HFFc6 (cell line): ENCODE measurements at places on chromosomes 7 and 10.

GRCh38 chr10:123496375-123496774, 169.8 kb upstream of the GPR26 start:
- peaks cover 3% of the 10 kb centered on the region; the same call in 1 of the 2 replicates for H3K27me3 ChIP-seq
- H3K36me3 ChIP-seq, result 0 out of 2 replicates have a peak, but pooled peaks cover 4% of the 10 kb centered on the region
- H3K27ac ChIP-seq, result no peak overlapping the region
- DNase-seq, result no peak
- H3K4me1 ChIP-seq, result no peaks in the 10 kb centered on the region
- no peak overlapping the region for H3K4me3 ChIP-seq

DNA sequence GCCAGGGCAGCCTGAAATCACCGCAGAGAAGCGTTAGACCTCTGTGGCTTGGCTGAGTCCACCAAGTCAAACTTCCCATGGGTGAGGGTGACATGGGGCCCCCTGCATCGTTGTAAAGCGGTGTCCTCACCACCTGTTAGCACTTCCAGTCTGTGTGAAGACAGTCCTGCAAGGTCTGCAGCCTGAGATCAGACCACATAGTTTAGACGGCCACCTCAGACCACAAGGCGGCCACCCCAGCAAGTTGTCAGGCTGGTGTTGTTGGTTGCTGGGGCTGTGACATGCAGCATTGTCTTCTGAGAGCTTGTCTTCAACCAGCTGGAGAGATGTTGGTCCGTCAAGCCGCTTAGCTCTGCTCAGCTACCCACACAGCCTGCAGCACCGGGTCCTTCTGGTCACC, 44.1 kb upstream of the TARP start:
- H3K4me3 ChIP-seq, result no peak overlapping the region
- H3K36me3 ChIP-seq, result no peaks in the 10 kb centered on the region
- peaks cover 4% of the 10 kb centered on the region for H3K27me3 ChIP-seq
- peaks cover 49% of the 10 kb centered on the region for H3K4me1 ChIP-seq
- no peak overlapping the region for H3K27ac ChIP-seq
- DNase-seq, result no peak

- no peak overlapping the region for H3K27ac ChIP-seq
- peak overlapping the region; percentile 87; the same call in 1 of the 2 replicates for H3K4me3 ChIP-seq
- H3K36me3 ChIP-seq, result peaks cover 24% of the 10 kb centered on the region
- H3K27me3 ChIP-seq, result no peaks in the 10 kb centered on the region; the same call in 1 of the 2 replicates
Observed at GRCh38 chr7:728602-729001, 1.5 kb upstream of the PRKAR1B start.

- H3K27ac ChIP-seq, result peak overlapping the region; percentile 89; the same call in 1 of the 2 replicates
- 0 out of 2 replicates have a peak, but pooled peaks cover 1% of the 10 kb centered on the region for H3K27me3 ChIP-seq
- peaks cover 5% of the 10 kb centered on the region for H3K36me3 ChIP-seq
- peaks cover 58% of the 10 kb centered on the region for H3K4me1 ChIP-seq
- DNase-seq, result no peak
Observed at GRCh38 chr7:100547872-100548271, 8.9 kb downstream of the AGFG2 start.

DNA sequence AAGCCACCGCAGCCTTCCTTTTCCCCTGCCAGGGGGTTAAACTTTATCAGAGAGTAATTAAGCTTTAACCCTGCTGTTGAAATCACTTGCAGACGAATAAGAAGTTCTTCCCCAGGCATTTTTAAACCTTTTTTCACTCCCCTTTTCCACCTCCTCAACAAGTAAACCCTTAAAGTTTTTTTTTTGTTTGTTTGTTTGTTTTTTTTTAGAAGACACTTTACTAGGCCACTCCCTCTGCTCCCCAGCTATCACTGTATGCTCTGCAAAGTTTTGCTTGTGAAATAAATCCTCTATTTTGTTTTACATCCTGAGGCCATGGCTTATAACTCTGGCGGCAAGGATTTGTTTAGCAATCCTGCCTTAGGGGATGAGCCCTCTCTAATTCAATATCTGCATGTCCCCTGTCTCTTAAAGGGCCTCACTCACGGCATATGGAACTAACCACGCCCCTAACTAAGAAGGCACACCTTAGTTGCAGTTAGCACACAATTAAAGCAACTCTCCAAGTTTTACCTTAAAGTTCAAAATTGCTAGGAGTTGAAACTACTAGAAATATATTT, 1354.7 kb upstream of the LRRTM3 start:
- no peaks in the 10 kb centered on the region; the same call in 1 of the 2 replicates for H3K4me1 ChIP-seq
- no peaks in the 10 kb centered on the region for H3K36me3 ChIP-seq
- H3K4me3 ChIP-seq, result peak overlapping the region; percentile 89
- H3K27me3 ChIP-seq, result no peaks in the 10 kb centered on the region
- H3K27ac ChIP-seq, result no peak overlapping the region; the same call in 1 of the 2 replicates

DNA sequence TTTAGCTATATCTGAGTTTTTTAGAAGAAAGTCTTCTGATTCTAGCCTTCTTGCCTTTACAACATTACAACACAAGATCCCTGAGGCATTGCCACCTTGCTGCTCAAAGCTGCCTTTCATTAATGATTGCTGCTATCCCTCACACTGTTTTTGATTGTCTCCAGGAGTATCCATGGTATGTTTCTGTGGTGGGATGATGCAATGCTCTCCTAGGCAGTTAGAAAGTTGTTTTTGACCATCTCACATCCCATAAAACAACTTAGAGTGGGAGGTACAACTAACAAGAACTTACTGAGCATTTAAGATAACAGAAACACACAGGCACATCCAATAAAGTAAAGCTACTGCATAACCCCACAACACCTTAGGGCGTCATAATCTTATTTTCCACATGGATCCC, 1156.0 kb upstream of the LRRTM3 start:
- H3K4me1 ChIP-seq, result no peaks in the 10 kb centered on the region
- no peaks in the 10 kb centered on the region for H3K27me3 ChIP-seq
- no peak overlapping the region for H3K4me3 ChIP-seq
- no peaks in the 10 kb centered on the region for H3K36me3 ChIP-seq
- no peak for DNase-seq

DNA sequence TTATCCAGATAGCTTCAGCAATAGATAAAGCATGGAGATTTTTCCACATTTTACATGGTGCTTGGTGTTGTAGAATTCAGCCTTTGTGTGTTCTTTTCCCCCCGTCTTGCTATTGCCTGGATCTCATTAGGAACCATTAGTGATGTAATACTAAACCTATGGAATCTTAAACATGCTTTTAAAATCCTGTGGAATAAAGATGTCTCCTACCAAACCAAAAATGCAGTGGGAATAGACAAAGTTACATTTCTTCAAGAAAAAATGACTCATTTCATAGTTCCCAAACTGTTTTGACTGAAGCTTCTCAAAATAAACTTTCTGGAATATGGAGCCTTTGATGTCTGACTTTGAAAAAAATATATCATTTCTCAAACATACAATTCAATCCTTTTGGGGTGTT, 44.0 kb downstream of the CALD1 start:
- H3K27me3 ChIP-seq, result peaks cover 57% of the 10 kb centered on the region
- H3K27ac ChIP-seq, result peak overlapping the region; percentile 85
- DNase-seq, result peak; percentile 64
- peaks cover 82% of the 10 kb centered on the region for H3K36me3 ChIP-seq

- no peaks in the 10 kb centered on the region for H3K36me3 ChIP-seq
Observed at GRCh38 chr10:100340948-100341847, 5.8 kb upstream of the SCD start.

DNA sequence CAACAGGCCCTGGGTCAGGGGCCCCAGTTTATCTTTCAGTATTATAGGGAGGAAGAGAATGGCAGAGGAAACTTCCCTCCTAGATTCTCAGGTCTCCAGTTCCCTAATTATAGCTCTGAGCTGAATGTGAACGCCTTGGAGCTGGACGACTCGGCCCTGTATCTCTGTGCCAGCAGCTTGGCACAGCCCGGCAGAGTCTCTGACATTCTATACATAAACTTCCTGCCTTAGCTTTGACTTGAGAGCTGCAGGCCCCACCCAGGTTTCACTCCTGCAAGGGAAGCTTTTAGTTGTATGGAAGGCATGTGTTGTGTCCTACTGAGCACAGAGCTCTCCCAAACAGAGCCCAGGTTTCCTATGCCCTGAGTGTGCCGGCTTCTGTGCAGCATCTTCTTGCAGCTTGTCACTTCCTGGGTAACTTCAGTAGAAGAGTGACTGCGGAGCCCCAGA, 205.6 kb upstream of the PRSS58 start:
- H3K4me1 ChIP-seq, result peaks cover 68% of the 10 kb centered on the region
- H3K27me3 ChIP-seq, result peaks cover 1% of the 10 kb centered on the region; the same call in 1 of the 2 replicates
- H3K27ac ChIP-seq, result peak overlapping the region; percentile 97
- no peaks in the 10 kb centered on the region for H3K36me3 ChIP-seq
- no peak for DNase-seq

DNA sequence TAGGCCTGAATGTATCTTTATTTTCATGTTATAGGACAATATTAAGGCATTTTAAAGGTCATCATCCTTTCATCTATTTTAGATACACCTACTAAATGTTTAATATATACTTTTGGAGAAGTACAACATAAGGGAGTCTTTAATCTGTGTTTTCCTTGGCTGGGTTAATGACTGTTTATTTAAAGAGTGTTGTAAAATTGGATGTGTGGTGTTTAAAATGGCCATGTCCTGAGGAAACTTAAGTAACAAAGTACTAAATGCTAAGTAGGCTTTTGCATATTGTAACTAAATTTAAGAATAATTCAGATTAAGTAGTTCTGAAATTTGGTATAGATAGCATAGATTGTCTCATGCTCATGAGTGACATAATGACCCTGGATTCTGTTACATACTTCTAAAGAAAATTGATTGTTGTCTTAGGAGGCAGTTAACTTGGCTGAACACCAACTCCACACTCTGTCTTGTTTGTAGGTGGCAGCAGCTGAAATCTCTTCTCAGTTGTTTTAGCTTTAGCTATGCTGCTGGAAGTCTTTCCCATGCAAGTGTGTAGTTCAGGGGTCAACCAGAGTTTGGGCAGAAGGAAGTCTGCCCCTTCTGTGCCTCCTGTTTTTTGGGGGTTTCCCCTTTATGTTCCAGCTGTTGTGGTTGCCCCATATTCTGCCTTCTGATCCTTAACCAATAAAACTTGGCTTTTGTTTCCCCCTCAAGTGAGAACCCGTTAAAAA, 29.2 kb downstream of the DLD start:
- H3K36me3 ChIP-seq, result peaks cover 68% of the 10 kb centered on the region
- H3K27me3 ChIP-seq, result no peaks in the 10 kb centered on the region
- DNase-seq, result no peak

DNA sequence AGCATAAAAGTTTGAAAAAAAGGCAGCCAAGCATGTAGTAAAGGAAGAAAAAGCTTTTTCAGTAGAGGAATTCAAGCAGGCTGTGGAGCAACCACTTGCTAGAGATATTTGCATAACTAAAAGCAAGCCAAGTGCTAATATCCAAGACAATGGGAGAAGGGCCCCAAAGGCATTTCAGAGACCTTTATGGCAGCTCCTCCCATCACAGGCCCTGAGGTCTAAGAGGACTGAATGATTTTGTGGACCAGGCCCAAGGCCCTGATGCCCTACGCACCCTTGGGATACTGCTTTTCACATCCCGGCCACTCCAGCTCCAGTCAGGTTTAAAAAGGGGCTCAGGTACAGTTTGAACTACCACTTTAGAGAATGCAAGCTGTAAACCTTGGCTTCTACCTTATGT, 261.7 kb upstream of the SEMA3C start:
- peaks cover 6% of the 10 kb centered on the region; the same call in 1 of the 2 replicates for H3K36me3 ChIP-seq
- H3K27me3 ChIP-seq, result no peaks in the 10 kb centered on the region; the same call in 1 of the 2 replicates
- peaks cover 3% of the 10 kb centered on the region; the same call in 1 of the 2 replicates for H3K4me1 ChIP-seq
- no peak overlapping the region for H3K4me3 ChIP-seq

GRCh38 chr10:74936577-74937265, 110.3 kb downstream of the KAT6B start:
- peak overlapping the region; percentile 37; the same call in 1 of the 2 replicates for H3K4me3 ChIP-seq
- DNase-seq, result peak; percentile 26
- peaks cover 7% of the 10 kb centered on the region for H3K36me3 ChIP-seq
- 0 out of 2 replicates have a peak, but pooled peaks cover 2% of the 10 kb centered on the region for H3K27me3 ChIP-seq

GRCh38 chr7:20474249-20474648, 141.2 kb upstream of the ABCB5 start:
- H3K27ac ChIP-seq, result no peak overlapping the region
- DNase-seq, result no peak
- no peak overlapping the region for H3K4me3 ChIP-seq
- no peaks in the 10 kb centered on the region; the same call in 1 of the 2 replicates for H3K36me3 ChIP-seq
- H3K27me3 ChIP-seq, result peaks cover 3% of the 10 kb centered on the region
- no peaks in the 10 kb centered on the region for H3K4me1 ChIP-seq

DNA sequence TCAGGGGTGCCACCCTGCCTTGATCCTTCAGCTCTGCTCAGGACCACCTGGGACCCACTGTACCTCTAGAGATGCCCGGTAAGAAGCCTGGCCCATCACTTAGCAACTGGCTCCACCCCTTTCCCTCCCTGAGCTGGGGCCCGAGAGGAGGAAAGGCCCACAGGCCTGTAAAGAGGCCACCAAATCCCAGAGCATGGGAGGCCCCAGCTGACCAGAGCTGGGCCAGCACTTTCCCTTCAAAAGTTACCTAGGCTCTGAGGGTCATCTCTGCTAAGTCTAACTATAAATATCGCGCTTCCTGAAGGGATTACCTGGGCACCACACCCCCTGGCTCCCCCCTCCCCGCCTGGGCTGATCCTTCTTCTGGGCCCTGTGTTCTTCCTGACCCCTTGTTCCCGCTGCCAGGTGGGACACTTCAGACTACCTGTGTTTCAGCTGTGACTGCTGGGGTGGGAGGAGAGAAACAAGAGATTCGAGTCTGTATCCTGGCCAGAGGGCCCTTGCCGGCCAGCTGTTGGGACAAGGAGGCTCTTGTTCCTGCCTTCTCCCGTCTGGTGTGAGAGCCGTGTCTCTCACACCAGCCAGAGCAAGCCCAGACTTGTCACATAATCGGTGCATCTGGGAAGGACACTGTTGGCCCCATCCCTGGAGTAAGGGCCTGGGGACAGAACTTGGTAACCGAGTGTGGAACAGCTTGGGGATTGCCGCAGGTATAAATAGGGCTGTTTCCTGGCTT, 22.8 kb upstream of the ANKRD2 start:
- H3K4me1 ChIP-seq, result peaks cover 43% of the 10 kb centered on the region
- H3K36me3 ChIP-seq, result no peaks in the 10 kb centered on the region
- peak overlapping the region; percentile 74 for H3K27ac ChIP-seq
- no peaks in the 10 kb centered on the region for H3K27me3 ChIP-seq
- H3K4me3 ChIP-seq, result no peak overlapping the region
- no peak for DNase-seq

DNA sequence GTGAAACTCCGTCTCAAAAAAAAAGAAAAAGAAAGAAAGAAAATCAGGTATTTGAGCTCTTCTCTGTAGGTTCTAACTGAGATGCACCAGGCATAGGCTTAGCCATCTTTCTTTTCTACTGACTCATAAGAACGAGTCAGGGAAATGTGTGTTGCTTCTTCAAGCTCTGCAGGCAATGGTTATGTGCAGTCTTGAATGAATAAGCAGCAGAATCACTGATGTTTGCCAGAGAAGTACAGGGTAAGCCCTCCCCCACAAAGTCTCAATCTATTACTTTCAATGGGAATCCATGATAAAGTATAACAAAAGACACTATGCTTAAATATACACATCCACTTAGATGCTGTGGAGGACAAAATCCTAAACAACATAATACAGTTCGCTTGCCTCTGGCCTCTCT, 239.2 kb downstream of the PARD3 start:
- no peaks in the 10 kb centered on the region for H3K36me3 ChIP-seq
- H3K27ac ChIP-seq, result no peak overlapping the region
- H3K27me3 ChIP-seq, result no peaks in the 10 kb centered on the region

- no peak for DNase-seq
- peaks cover 34% of the 10 kb centered on the region for H3K4me1 ChIP-seq
- H3K27ac ChIP-seq, result no peak within 1 kb of the TSS
- no peaks in the 10 kb centered on the region for H3K36me3 ChIP-seq
Observed at GRCh38 chr7:130491841-130492522, at the start of gene MEST. MEST (plus strand) TSS chr7:130492085; CDS start chr7:130492314, 229 bp downstream.
